ENCODE measurements at places on chromosomes 2 and 18. TPM values are rescaled to one million over a fixed set of nuclear protein-coding genes. Genes with fewer than 3 reads are reported as not detected.

DNA sequence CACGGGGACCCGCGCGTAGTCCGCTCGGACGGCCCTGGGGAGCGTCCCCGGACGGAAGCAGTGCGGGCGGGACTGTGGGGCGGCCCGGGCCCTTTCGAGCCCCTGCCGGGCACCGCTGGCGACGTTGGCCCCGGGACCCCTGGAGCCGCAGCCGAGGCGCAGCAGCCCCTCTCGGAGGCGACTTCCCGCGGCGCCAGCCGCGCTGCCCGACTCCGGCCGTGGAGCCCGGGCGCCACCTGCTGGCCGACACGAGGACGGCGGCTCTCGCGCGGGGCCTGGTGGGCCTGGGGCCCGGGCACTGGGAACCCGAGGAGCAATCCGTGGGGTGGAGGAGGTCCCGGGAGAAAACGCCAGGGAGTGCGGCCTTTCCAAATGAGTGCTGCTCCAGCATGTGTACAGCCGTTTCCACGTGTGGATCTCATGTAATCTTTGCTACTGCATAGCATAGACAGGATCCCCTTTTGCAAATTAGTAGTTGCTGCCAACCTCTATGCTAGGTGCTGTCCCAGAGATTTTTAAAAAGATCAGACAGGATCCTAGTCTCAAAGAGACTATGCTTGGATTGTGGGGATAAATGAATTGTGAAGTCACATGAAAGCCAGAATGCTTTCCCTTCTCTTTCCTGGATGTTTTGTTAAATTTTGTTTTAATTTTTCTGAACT, 4.0 kb downstream of the ID2 start:
- peak overlapping the region; percentile 95 for H3K4me3 ChIP-seq
- H3K36me3 ChIP-seq = no peaks in the 10 kb centered on the region
- no peaks in the 10 kb centered on the region for H3K4me1 ChIP-seq
- DNase-seq = peak; percentile 24

GRCh38 chr2:126761256-126761980, 105.5 kb downstream of the GYPC start:
- H3K27me3 ChIP-seq = no peaks in the 10 kb centered on the region
- H3K36me3 ChIP-seq = no peaks in the 10 kb centered on the region
- DNase-seq = no peak

- H3K27me3 ChIP-seq = peaks cover 7% of the 10 kb centered on the region
- no peak overlapping the region for H3K4me3 ChIP-seq
- peaks cover 5% of the 10 kb centered on the region for H3K4me1 ChIP-seq
- peak; percentile 26 for DNase-seq
- no peak overlapping the region for H3K27ac ChIP-seq
These were observed 122.3 kb upstream of the SIX2 start for GRCh38 chr2:45131587-45131986.

THUMPD2 gene
- 7.4 TPM for total RNA-seq

CIB4 gene
- not detected for total RNA-seq

LTBP1 gene
- total RNA-seq = 190 TPM

EGR4 gene
- total RNA-seq = under 0.01 TPM
